ENCODE measurements at places on chromosomes 12 and 14.

DNA sequence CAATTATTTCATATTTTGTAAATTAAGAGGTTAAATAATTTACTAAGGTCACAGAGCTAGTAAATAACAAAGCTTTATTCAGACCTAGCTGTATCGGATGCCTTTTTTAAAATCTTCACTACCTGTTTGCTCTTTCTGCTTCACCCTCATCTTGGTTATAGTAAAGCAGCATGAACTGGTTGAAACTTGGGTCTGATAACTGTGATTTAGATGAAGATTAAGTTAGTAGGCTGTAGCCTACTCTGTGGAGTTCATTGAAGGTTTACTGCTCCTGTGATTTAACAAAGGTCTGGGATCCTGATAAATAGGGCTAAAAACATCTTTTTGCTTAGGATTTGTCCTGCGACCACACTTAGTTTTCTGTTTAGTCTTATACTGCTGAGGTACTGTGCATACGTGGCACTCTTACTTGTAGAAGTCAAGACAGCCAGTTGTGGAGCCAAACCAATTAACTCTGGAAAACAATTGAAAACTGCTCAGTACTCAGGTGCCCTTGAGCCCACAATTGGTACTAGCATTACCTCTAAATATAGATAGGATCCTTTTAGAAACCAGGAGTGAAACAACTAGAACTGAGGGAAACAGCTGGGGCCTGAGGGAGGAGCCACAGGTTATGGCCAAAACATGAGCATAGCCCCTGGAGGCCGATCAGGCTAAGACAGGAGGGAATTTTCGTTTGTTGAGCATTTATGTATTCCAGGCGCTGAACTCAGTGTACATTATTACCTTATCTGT is 2.3 kb downstream of the SPATS2 start:
- DNase-seq = no peak

DNA sequence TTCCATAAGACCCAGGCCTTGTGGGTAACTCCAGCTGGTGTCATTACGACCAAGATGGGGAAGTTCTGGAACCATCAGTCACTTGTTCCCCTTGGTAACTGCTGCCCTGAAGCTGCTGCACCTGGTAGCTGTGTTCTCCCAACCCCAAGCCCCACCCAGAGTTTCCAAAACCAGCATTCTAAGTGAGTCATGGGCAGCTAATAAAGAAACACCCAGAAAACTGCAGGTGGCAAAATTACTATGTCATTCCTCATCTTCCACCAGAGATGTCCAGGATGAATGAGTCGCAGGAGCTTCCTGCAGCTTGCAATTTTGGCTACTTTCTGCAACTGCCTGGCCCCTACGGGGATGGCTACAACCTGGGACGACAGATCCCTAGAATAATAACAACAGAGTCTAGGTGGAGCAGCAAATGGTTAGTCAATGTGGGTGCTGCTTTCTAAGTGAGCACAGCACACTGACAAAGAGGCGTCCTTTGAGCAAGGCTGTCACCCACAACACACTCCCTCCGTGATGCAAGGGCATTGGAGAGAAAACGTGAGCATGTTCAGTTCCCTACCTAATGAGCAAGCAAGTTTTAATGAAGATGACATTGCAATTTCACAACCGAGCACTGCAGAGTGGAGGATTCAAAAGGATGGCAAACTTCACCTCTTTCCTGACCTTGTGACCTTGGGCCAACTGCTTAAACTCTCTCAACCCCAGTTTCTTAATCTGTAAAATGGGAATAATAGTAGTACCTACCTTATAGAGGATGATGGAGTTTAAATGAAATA is 301.4 kb upstream of the NOS1 start:
- no peak for DNase-seq

DNA sequence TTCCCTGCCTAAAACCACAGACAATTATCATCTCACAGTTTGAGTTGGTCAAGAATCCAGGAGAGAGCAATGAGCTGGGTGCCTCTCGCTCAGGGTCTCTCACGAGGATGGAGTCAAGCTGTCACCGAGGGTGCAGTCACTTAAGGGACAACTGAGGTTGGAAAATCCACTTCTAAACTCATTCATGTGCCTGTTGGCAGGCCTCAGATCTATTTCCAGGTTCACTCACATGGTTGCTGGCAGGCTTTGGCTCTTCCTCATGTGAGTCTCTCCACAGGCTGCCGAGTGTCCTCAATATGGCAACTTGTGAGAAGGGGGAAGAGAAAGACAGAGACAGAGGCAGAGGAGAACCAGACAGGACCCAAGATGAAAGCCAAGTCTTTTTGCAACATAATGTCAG is 10.5 kb upstream of the OR10P1 start:
- DNase-seq = no peak

GRCh38 chr12:119308708-119309456 is 25.6 kb upstream of the CCDC60 start:
- peak; percentile 9 for DNase-seq

GRCh38 chr12:131101703-131102492 is 148.2 kb downstream of the ADGRD1 start:
- DNase-seq = no peak

- no peak for DNase-seq
These were observed 27.2 kb downstream of the RNFT2 start for GRCh38 chr12:116765271-116765670.
